ENCODE measurements at places on chromosomes 1 and 21. TPM values are rescaled to one million over a fixed set of nuclear protein-coding genes. Genes with fewer than 3 reads are reported as not detected.
A peak's percentile ranks its signal among the peaks of the same experiment; 100 is the strongest.

DNA sequence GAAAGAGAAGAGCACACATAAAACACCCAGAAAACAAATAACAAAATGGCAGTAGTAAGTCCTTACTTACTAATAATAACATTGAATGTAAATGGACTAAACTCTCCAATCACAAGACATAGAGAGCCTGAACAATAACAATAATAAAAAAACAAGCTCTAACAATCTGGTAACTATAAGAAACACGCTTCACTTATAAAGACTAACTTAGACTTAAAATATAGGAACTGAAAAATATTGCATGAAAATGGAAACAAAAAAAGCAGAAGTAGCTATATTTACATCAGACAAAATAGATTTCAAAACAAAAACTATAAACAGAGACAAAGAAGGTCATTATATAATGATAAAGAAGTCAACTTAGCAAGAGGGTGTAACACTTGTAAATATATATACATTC lies 83.1 kb upstream of the LYPLAL1 start:
- DNase-seq: no peak

DNA sequence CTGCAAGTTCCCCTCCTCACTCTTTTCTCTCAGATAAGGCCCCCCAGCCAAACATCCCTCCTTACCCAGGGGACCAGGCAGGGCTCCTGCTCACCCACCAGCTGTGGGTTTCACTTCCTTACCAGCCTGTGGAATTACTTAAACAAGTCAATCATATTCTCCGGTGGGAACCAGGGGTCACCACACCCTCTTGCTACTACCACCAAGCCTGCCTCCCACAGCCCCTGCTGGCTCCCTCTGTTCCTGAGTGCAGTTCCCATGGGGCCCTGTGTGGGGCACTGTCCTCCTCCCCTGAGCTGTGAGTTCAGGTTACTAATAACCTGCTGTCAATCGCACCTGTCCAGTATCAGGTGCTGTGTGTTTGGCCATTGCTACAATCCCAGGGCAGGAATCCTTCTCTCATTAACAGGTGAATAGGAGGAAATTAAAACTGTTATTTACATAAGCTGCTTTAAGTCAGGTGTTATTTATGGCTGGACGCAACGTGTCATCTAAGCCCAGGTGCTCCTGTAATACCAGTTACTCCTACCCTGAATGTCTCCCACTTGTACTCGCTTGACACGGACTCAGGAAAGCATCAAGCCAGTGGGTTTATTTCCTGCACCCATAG lies 53.1 kb upstream of the LBR start:
- peak; percentile 36 for DNase-seq

Gene KRTAP12-4
- total RNA-seq: not detected

GRCh38 chr1:198206292-198206691 lies 49.5 kb downstream of the NEK7 start:
- no peak for DNase-seq

- no peak for DNase-seq
These were observed 352 bp downstream of the KCNK1 start for GRCh38 chr1:233614173-233614742.

Gene FCGR3A
- not detected for total RNA-seq

DNA sequence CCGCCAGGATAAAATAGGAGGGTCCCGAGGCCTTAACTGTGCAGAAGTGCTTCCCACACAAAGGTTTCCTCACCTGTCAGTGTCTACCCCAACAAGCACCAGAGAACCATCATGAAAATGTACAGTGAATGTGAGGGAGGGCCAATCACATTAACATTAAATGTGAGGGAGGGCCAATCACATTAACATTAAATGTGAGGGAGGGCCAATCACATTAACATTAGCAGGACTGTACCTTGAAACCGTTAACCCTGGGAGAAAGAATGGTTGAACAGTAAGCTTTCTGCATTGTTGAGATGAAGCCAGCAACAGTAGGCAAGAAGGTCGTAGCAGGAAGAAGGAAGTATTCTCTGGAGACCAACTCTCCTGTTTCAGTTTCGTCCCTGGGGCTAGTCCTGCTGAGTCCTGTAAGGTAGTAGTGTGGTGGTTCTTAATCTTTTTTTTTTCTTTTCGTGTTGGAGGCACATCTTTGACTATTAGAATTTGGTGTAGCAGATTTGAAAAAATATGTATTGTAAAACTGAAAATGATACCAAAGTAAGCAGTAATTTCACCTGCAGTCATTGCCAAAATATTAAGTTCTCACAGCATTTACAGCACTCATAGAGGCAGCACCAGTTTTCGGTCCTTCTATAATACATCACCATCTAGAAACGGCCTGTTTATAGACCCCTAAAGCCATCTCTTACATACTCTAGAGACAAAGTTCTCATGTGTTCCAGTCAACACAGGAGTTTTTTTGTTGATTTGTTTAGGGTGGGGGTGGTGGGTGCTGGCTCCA lies 98.6 kb upstream of the PPP2R5A start:
- DNase-seq: no peak

Gene ETS2
- 28.2 TPM for total RNA-seq

- DNase-seq: no peak
These were observed 168.3 kb upstream of the SGIP1 start for GRCh38 chr1:66365635-66366034.

DNA sequence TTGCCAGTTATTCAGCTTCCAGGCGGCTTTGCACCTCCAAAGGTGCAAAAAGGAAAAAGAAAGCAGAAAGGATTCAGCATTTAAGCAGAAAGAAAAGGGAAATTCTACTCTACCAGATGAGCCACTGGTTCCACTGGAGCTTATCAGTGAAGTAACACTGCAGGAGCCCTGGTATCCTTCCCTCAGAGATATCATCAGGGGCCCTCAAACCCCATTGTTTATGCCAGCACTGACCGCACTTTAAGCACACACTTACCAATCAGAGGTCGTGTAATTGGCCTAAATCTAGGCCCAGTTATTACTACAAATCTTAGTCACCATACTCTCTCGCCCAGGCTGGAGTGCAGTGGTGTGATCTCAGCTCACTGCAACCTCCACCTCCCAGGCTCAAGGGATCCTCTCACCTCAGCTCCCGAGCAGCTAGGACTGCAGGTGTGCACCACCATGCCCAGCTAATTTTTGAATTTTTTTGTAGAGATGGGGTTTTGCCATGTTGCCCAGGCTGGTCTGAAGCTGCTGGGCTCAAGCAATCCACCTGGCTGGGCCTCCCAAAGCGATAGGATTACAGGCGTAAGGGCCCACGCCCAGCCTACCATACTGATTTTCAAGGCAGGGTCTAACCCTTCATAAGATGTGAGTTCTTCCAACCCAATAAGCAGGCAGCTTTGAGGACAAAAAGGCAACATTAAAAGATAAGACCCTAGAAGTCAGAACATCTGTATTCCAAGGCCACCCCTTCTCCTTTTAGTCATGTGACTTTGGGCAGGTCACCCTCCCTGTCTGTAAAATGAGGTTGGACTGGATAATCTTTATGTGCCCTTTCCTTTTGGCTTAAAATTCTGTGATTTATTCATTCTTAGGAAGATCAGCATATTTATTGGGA lies 125.3 kb downstream of the SYT2 start:
- no peak for DNase-seq

DNA sequence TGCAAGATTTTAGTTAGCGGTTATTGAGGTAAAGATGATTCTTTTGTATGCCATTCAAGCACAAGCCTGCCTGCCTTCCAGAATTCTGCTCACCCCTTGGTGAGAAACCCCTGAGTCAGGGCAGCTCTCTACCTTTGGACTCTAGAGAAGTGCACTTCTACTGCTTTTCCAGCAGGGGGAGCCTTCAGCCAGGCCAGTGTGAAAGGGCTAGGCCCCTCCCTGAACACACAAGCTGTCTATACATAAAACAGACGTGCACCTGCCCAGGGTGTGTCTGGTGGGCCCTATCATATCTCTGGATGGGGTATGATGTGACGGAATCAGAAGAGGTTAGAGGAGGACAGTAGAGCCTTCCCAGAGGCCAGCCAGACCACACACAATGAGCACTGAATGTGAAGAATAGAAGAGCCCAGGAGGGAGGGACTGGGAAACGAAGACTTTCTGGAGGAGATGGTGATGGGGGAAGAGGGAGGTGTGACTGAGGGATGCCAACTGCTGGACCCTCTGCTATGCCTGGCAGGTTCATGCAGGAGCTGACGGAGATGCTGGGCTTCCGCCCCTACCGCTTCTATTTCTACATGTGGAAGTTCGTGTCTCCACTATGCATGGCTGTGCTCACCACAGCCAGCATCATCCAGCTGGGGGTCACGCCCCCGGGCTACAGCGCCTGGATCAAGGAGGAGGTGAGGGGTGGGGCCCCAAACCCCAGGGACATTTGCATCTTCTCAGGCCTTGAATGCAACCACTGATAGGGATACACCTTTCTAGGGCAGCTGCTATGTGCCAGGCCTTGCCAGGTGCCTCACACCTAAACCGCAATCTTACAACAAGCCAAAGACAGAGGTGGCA lies 13.0 kb upstream of the KCNC4 start:
- peak; percentile 42 for DNase-seq

GRCh38 chr1:30038134-30039025 lies 685.0 kb downstream of the MATN1 start:
- no peak for DNase-seq

DNA sequence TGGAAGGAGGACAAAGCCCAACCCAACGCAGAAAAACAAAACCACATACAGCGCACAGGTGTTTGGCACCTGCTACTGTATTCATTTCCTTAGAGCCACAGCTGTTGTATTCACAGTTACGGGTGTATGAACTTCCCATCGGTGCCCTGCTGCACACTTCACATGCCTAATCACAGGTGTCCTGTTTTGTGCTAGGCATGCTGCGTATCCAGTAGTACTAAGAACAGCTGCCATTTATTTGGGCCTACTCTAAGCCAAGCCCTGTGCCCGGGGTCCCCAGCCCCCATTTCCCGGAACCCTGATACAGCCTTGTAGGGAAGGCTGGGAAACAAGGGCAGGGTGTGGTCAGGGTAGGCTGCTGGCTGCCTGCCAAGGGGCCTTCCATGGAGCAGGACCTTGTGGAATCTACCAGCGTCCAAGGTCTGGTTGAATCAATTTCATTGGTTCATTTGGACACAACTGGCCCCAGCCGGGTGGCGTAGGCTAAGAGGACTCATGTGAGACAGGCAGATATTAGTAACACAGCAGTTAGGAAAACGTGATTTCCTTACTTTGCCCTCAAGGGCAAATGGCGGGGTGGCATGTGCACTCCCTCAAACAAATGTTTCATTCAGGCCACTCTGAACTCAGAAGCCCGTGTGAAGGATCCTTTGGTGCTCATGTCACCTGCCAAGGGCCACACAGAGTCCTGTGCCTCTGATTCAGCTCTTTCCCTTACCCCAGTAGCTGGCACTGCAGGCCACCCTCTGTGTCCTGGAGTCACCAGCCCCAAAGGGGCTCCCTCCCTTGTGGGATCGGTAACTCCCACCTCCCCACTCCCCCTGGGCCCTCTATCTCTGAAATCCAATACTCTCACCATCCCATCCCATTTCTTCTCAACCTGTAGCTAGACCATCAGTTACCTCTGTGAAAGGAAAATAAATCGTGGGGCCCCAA lies 986 bp upstream of the RNF186 start:
- DNase-seq: peak; percentile 77

GRCh38 chr1:12016182-12016581 lies 3.1 kb upstream of the MIIP start:
- no peak for DNase-seq

GRCh38 chr1:244100704-244101453 lies 49.8 kb downstream of the ZBTB18 start:
- no peak for DNase-seq

GRCh38 chr21:22961258-22961657 lies 1963.0 kb downstream of the NCAM2 start:
- no peak for DNase-seq

DNA sequence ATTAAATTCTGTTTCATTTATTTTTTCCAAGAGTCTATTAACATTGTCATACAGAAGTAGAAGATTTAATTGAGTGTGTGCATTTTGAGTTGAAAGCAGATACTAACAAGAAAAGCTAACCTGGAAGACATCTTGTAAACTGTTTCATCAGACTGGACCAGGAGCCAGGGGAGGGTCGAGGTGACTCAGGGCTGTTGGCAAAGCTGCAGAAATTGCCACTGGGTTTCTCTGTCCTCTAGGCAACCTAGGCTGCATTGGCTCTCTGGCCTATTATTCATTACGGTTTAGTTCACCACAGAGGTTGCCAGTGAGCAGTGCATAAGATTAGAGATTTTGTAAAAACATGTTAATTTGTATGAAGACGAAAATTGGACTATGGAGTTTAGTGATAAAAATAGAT lies 27.5 kb downstream of the ERG start:
- no peak for DNase-seq

Gene MYOM3
- total RNA-seq: 16.5 TPM

DNA sequence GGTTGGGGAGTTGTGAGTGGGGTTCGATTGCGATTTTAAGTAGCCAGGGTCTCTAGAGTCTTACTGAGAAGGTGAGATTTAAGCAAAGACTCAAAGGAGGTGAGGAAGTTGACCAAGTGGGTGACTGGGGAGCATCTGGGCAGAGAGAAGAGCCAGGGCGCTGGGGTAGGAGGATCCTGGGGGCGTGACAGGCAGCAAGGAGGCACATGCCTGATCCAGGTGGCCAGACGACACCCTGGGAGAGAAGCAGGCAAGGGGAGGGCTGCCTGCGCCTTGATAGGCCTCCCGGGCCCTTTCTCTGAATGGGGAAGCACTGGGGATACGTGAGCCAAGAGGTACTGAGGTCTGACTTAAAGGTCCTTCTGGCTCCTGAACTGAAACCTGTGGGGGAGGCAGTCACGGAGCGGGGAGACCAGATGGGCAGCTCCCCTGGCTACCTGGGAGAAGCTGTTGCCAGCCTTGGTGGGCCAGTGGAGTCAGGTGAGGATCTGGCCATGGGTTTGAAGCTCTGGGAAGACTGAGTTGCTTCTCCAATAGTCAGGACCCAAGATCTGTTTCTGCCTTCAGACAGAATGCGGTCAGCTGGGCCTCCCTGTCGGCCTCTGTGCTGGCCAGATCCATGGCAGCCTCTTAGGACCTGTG lies 5.4 kb downstream of the ZBTB48 start:
- no peak for DNase-seq

Gene CLEC20A
- total RNA-seq: not detected

- DNase-seq: peak; percentile 4
These were observed 128.1 kb downstream of the TBX15 start for GRCh38 chr1:118859999-118860398.

Gene WDR64
- total RNA-seq: not detected

Gene PPP2R5A
- 26.5 TPM for total RNA-seq

- DNase-seq: no peak
These were observed 103.4 kb upstream of the ZNF678 start for GRCh38 chr1:227459977-227460376.

GRCh38 chr1:96183485-96183884 lies 538.1 kb upstream of the PTBP2 start:
- DNase-seq: no peak
